Cortex of kidney (tissue), 1 donor: ENCODE measurements at places on chromosomes 3 and 15.

- DNase-seq, result no peak
Measured at GRCh38 chr3:14431452-14431916, 29.1 kb downstream of the SLC6A6 start.

DNA sequence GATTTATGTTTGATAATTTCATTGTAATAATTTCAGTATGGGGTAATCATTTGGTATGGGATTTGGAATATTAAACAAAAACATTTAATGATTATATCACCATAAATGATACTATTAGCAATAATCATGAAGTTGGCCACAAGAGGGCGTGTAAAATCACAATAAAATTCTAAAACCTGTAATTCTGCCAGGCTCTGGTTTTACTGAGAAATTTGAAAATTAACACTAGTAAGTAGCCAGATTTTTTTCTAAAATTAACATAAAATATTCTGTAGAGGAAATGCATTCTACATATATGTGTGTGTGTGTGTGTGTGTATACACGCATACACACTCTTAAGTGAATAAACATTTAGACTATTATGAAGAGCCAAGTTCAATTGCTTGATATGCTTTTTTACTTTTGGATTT, 40.5 kb downstream of the FEZF2 start:
- no peak for DNase-seq

DNA sequence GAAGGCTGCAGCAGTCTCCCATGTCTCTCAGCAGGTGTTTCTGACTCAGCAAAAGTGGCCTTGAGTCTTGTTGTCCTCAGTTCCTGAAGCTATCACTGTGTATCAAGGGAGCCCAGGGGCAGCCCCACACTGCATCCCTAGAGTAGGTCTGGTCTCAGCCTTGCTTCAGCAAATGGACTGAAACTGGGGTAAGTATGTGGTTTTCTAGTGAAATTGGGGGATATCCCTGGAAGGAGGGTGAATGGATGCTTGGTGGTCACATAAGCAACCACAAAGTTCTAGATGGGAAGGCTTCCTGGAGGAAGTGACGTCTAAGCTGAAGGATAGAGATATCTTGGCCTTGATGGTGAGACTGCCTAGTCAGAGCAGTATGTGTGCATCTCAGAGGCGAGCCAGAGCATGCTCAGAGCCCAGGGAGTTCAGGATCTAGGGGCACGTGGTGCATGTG, 38.4 kb downstream of the TMEM158 start:
- no peak for DNase-seq

DNA sequence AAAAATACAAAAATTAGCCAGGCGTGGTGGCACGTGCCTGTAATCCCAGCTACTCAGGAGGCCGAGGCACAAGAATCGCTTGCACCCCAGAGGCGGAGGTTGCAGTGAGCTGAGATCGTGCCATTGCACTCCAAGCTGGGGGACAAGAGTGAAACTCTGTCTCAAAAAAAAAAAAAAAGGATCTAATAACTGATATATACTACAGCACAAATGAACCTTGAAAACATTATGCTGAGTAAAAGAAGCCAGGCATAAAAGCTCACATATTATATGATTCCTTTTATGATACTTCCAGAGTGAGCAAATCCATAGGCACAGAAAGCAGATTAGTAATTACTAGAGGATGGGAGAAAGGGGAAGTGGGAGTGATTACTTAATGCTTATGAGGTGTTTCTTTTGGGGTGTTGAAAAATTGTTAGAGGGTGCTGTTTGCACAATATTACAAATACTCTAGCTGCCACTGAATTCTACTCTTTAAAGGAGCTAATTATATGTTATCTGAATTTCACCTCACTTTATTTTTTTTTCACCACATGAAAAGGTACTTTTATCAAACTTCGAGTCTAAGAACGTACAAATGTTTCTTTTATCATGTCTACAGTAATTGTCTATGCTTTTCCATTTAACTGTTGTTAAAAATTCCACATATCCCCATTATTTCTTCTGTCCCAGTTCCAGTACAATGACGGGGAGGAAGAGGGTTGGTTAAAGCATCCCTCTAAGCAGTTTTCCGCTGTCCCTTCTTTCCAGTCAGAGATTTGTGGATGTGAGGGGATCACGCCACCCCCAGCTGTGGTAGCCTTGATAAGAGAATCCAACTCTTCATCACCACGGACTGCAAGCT, 77.7 kb upstream of the FAM174B start:
- DNase-seq, result no peak

GRCh38 chr3:159091936-159092335, 290.1 kb downstream of the MFSD1 start:
- DNase-seq, result no peak

- DNase-seq, result no peak
Measured at GRCh38 chr3:44584646-44585501, at the start of gene ZNF660. Gene ZNF660 (plus strand): TSS chr3:44584964. CDS start chr3:44594194, 9,230 bp downstream.

- no peak for DNase-seq
Measured at GRCh38 chr3:180932819-180933218, 20.3 kb downstream of the FXR1 start.

- no peak for DNase-seq
Measured at GRCh38 chr3:101531473-101532086, 18.6 kb upstream of the SENP7 start.

GRCh38 chr3:28279770-28280169, 38.4 kb downstream of the CMC1 start:
- no peak for DNase-seq

DNA sequence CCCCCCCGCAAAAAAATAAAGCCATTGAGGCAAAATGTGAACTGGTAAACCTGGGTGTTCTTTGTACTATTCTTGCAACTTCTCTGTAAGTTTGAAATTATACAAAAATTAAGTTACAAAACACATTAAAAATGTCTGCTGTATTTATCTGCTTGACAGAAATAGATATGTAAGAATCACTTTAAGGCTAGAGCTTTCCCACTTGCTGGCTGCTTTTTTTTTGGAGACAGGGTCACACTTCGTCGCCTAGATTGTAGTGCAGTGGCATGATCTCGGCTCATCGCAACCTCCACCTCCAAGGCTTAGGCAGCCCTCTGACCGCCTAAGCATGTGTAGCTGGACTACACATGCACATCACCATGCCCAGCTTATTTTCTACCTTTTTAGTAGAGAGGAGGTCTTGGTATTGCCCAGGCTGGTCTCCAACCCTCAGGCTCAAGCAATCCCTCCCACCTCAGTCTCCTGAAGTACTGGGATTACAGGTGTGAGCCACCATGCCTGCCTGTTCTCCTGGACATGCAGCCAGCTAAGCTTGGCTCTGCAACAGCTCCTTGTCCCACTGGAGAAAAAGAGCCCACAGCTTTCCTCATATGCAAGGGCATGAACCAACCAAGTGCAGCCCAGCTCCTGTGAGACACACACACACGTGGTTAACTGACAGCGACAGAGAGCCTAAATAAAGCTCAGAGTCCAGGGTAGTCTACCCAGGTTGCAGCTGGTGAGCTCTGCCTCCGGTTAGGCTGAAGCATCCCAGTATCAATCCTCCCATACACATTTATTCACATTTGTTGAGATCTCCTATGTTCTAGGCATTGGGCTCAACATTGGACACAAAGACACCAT, 4.5 kb downstream of the RPS17 start:
- no peak for DNase-seq

GRCh38 chr3:30012941-30013543, 593.4 kb upstream of the TGFBR2 start:
- DNase-seq, result no peak

DNA sequence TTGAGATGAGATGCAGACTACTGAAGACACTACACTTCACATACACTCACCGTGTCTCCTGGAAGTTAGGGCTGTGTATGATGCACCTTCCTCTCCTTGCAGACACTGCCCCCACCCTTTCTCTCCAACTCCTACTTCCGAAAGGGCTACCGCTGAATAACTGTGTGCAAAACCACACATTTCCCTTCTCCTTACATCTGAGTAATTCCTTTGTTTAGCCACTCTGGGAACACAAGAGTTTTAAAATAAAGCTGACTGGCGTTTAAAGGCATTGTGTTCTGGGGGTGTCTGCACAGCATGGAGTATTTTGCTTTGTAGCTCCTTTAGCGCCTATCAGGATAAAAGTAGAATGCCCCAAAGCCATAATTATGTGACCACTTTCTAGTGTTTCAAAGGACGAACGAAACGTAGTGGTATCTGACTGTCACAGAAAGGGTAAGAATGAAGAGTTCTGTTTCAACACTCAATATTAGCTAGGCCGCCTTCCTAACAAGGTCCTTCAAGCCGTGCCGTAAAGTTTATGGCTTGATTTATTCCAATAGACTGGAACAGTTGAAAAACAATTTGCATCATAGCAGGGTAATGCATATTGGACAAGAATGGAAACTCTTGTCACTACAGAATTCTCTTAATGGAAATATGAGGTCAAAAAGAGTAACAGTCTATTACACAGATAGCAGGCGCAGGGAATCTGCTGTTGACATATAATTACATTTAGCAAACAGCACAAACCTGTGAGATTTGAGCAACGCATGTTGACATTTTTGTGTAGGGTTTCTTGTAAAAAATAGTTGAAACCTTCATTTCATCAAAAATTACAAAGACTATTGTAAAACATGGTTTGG, 619.9 kb downstream of the FOXP1 start:
- DNase-seq, result no peak

DNA sequence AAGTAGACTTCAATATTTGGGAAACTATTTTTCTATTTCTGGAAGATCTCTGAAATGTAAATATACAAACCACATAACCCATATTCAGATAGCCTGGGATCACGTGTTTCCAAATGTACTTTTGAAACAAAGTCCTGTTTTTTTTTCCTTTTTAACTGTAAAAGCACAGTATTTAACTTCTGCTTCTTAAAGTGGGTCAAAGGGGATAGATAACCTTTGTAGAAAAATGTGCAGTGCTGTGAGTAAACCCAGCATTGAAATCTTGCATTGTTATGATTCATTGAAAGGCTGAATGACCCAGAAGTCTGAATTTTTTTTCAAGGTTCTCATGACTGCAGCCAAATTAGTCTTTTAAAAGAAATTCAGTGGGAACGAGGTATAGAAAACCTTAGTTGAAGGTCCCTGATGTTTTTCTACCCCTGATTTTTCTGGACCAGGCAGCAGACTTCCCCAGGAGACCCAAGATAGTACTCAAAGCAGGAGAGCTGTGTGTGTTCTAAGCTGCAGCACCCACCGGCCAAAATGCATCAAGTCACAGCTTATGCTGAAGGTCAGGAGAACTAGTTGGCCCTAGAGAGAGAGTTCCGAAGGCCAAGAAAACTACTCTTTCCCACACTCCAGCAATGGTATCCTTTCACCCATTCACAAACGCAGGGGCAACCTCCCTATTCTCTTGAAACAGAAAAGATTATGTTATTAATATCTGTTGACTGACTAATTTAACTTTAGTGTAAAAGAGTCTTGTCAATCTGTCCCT, 43.6 kb upstream of the APH1B start:
- DNase-seq, result no peak

DNA sequence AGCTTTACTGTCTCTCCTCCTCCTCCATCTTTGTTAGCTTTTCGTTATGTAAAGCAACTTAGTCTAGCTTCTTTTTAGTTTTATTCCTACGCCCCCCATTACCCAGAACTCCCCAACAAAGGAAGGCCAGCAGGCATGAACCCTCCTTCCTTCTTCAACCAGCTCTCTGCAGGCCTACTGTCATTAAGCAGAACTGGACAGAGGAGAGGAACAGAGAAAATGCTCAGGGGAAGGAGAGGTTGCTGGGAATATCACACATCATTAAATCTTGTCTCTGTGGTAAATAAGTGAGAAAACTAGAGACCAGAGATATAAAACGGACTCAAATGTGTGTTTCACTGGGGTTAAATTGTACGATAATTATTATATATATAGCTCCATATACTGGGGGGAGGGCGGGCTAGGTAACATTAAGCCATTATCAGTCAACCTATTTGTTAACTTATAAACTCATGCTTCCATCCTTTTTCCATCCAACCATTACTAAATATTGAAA, 19.3 kb upstream of the SLC28A1 start:
- DNase-seq, result no peak

DNA sequence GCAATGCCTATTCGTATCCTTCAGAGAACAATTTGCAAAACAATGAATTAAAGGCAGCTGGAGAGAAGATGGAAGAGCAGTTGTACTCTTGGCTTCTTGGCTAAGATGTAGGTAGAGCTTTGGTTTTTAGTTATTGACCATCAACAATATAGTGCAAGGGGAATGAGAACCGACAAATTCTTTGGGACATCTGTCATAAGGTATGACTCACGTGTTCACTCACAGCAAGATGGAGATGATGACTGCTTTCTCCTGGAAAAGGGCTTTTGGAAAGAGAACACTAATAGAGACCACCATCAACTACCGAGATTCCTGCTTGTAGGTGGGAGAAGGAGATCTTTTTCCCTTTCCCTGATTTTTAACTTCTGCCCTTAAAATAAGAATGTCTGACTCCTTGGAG, 234.9 kb downstream of the NTRK3 start:
- no peak for DNase-seq

GRCh38 chr15:85582131-85583079, 202.0 kb downstream of the AKAP13 start:
- no peak for DNase-seq

DNA sequence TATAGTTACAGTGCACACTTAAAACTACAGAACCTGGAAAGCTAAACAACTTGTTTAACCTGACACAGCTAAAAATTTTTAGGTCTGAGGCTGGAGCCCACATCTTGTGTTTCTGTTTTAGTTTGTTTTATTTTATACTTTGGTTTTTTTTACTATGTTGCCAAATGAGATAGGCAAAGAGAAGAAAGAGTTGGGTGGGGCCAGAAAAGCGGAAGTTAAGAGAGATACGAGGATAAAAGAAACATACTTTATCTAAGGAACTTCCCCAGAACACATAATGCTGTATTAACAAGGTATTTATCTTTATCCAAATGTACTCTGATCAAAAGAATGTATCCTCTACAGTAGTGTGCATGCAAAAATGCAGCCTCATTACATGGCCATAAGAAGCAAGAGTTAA, 1145.7 kb downstream of the EPHA3 start:
- no peak for DNase-seq

DNA sequence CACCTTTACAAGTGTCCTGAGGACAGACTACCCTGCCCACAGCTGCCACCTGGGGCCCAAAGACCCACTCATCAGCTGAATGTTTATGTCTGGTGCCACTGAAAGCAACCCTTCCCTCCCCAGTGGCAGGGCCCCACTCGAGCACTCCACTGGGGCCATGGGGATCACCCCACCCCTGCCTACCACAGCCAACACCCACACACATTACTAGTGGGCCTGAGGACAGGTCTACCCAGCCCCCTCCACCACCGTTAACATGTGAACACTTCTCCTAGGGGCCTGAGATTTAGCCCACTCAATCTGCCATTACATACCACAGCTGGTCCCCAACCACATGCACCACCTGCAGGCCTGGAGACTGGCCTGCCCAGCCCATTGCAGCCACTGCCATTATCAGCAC, 52.3 kb downstream of the ADAM10 start:
- DNase-seq, result no peak

GRCh38 chr3:60216462-60217075, 1034.7 kb downstream of the FHIT start:
- DNase-seq, result no peak

GRCh38 chr3:49771340-49771938, 14.9 kb downstream of the IP6K1 start:
- no peak for DNase-seq

GRCh38 chr3:62529230-62529629, 155.9 kb upstream of the FEZF2 start:
- DNase-seq, result no peak

- no peak for DNase-seq
Measured at GRCh38 chr3:42668793-42669217, 15.3 kb downstream of the ZBTB47 start.
